Hippocampal formation (tissue), 2 donors: ENCODE measurements at places on chromosomes 13 and 19.

- peak; percentile 24 for DNase-seq
These were observed 254.8 kb downstream of the LHFPL6 start for GRCh38 chr13:39347926-39348901.

DNA sequence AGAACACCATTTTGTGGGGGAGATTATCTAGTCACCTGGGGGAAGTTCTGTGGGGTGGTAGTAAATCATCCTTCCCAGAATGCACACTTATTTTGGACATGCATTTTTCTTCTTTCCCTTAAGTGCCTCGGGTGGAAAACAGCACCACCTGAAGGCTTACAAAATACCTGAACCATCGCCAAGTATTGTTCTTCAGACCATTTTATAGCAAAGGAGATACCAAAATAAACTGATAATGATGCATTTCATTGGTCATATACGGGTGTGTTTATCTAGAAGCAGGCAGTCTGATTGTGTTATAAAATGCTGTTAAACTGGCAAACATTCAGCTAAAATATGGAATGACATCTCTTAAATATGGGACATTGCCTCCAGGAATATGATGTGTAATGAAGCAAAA lies 1034.7 kb downstream of the SLITRK1 start:
- DNase-seq = no peak

GRCh38 chr13:82654861-82655855 lies 1227.1 kb downstream of the SLITRK1 start:
- DNase-seq = no peak

- no peak for DNase-seq
These were observed 5.3 kb upstream of the PROZ start for GRCh38 chr13:113152984-113153809.

DNA sequence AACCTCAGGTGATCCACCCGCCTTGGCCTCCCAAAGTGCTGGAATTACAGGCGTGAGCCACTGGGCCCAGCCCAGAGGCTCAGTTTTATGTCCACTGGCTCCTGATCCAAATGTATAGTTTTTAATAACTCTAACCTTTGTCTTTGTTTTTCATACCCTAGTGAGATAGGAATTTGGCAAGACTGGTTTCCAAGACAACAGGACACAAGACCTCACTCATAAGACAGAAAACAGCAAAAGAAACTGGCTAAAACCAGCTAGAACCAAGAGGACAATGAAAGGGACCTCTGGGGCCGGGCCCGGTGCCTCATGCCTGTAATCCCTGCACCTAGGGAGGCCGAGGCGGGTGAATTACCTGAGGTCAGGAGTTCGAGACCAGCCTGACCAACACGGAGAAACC lies 27.6 kb downstream of the CPT1C start:
- DNase-seq = no peak
